ENCODE measurements at places on chromosomes 3 and 15.

DNA sequence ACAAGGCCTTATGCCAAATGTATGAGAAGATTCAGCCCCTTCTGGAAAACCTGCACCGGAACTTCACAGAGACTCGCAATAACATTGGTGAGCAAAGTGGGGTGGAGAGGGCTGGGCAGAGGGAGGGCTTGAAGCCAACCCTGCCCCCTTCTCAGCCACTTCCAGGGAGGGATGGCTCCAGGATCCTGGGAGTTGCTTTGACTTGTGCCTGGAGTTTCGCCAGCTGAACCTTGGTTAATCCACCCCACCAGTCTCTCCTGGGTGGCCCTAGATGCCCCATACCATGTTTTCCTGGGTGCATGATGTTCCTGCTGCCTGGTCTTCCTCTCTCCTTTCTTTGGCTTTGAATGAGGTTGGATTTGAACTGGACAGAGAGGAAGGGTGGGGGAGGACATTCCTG, 10.8 kb downstream of the TBC1D21 start:
- no peak for DNase-seq

DNA sequence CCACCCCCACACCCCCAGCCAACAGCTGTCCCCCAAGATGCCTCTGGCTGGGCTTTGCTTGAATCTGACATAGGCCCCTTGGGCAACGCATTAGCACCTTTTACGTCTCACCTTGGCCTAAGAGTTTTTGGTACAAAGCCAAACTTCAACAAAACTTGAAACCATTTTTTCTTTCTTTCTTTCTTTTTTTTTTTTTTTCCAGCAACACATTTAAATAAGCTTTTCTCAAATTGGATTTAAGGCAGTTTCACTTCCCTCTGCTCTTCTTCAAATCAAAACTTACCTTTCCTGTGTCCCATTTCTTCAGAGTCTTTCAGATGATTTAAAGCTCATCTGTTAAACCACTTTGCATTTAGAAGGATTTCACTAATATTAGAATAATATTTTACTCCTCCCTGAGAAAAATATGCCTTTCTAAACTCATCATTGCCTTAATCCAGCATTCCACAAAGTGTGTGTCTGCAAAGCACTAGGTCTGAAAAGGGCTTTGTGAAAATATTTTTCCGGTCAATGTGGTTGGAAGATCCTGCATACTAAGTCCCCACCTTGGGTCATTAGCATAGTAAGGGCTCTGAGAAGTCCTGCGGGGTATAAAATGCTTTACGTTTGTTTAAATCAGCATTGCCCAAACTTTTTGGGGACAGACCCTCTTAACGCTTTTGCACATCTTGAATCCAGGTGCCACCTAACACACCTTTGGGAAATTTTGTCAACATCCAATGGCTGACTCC, 217.0 kb downstream of the TLE3 start:
- no peak for DNase-seq

GRCh38 chr3:50390508-50391224, 31.3 kb upstream of the TMEM115 start:
- no peak for DNase-seq

- no peak for DNase-seq
Measured at GRCh38 chr3:189813647-189814240, 182.6 kb downstream of the TP63 start.

DNA sequence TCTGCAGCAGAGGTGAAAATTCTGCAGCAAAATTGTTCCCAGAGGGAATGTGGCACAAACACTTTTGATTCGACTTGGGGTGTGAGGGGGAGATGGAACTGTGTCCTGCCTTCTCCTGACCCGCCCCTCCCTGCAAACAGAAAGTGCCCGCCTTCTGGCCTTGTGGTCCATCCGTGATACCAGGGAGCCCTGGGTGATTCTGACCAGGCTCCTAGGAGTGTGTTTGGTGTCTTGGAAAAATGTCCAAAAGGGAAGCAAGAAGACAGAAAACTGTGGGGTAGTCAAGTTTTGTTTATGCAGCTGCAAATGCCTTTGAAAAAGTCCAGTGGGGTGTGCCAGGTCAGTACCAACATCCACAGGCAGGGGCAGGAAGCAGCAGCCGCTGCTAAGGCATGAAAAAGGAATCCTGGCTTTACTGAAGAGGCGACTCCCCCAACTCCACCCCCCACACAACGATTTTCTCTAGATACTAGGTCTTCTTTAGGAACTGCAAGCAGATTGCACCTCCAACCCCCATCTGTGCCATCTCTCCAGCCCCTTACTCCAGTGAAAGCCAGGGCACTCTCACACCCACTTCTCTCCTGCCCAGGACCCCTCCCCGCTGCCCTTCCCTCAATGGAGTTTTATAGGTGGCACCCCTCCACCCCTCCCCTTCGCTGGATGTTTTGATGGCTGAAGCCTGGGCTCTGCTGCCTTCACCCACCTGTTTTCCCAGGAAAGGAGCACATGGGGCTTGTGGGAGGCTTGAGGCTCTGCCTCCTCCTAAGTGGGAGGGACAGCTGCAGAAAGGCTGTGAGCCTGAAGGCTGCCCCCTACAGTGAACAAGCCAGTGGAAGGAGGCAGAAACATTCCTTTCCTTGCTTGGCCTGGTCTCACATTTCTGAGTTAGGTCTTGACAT, 82.4 kb upstream of the HERC1 start:
- no peak for DNase-seq

DNA sequence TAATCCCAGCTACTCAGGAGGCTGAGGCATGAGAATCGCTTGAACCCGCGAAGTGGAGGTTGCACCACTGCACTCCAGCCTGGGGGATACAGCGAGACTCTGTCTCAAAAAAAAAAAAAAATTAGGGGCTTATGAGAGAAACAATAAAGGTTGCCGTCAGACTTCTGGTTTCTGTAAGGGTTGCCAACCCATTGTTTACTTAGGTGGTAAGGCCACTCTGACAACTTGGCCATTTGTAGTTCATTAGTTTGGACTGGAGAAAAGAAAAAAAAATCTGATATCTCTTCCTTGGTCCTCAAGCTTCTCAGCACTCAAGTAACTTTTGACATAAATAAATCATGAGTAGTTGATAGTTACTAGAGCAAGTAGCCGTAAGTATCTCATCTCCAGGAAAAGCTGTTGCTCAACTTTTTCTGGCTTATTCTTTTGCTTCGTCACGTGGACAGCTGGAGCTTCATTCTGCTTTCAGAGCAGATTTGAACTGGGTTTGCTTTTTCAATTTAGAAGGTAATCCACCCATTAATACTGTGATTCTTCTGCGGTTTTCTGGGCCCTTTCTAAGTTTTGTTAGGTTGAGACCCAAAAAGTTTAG, 9.4 kb downstream of the SNX1 start:
- DNase-seq: no peak

DNA sequence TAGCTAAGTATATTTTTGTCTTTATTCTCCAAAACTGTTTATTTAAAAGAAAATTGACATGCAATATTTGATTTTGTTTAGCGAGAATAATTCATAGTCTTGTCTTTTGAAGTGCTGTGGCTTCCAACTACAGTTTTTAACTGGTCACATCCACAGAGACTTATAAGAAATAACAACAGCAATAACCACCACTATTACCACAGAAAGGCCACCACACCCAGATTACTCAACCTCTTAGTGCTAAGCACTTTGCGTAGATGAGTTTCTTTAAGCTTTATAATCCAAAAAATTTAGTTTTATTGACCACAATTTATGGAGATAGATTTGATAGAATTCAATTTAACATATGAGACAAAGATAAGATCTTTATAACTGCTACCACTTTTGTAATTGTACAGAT, 468.4 kb upstream of the UBE2E2 start:
- no peak for DNase-seq

- DNase-seq: no peak
Measured at GRCh38 chr3:49630784-49631183, 43.4 kb upstream of the APEH start.

DNA sequence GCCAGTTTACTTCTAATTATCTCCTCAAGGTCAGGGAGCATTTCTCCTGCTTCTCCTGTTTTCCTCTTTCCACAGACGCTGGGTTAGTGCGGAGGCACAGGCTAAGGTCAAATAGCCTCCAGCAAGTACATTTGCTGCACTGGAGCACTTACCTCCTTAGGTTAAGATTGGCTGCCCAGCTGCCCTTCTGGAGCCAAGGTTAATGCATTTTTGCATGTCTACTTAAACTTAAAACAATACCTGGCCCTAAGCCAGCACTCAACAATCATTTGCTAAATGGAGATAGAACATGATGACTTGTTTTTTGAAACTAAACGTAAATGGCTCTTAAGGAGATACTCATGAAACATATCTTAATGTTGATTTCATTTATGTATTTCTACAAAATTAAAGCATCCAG, 83.5 kb downstream of the SSR3 start:
- no peak for DNase-seq

DNA sequence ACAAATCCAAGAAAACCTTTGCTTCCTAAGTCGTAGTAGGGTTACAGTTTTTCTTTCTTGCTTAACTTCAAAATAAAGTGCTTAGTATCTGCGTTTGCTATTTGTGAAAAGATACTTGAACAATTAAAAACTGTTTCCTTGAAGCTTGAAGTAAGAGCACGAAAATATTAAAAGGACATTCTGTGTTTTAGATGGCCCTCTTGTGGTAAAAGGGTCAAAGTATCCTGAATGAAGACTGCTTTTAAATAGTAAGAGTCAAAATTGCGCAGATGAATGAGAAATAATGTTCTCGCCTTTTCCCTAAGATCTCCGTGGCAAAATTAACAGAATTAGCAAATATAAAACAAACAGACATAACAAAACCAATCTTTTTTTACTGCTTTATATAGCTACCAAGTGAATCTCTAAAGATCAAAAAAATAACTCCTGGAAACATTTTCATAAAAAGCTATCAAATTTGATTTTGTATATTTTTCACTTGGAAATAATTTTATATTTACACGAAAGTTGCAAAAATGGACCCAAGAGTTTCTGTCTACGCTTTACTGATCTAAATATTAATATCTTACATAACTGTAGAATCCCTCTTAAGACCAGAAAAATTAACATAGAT, 175.4 kb downstream of the MBNL1 start:
- DNase-seq: no peak

DNA sequence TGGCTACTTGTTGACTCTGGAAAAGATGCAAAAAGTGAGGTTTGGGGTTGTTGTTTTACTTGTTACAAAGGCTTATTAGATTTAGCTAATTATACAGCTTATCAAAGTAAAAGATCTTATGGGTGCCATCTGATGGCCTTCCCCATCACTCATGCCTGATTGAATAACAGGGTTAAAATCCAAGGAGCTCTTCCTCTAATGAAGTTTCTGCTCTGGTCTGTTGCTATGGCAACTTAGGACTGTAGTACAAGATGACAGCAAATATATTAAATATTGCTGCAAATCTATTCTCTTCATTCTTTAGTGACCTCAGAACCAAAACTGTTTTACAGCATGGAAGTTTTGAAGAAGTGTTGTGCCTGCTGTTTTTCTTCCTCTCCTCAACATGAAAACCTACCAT, 45.6 kb upstream of the SRGAP3 start:
- no peak for DNase-seq

DNA sequence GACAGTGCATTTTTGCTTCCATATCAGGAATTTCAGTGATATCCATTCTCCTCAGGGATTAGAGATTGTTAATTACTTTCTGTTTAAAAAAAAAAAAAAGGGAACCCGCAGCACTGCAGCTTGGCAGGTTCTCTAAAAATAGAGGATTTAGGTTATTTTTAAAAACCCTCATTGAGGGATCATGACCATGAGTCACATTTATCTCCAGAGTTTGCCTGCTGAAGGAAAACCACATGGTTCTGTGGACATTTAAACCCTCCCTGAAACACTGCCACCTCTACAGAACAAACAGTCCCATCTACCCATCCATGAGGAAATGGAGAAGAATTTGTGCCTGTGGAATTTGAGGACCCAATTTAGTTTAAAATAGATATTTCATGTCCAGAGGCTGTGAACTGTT, 66.2 kb upstream of the UBE2E1 start:
- DNase-seq: no peak

- no peak for DNase-seq
Measured at GRCh38 chr3:190485830-190486532, 27.9 kb upstream of the IL1RAP start.

DNA sequence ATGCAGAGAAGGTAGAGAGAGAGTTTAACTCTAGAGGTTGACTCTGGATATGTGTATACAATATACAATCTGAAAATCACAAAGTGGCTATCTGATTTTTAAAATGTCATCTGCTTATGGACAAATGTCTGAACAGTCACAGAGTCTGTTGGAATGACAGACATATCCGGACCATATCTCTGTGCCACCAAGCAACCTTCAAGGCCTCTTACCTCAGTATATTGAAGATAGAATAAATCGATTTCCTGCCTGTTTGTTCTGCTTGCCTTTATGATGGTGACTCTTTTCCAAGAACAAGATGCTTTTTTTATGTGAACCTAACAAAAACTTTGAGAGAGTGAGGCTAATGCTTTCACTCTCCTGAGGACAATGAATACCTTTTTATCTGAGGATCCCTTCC, 151.1 kb downstream of the RBPMS2 start:
- DNase-seq: no peak

DNA sequence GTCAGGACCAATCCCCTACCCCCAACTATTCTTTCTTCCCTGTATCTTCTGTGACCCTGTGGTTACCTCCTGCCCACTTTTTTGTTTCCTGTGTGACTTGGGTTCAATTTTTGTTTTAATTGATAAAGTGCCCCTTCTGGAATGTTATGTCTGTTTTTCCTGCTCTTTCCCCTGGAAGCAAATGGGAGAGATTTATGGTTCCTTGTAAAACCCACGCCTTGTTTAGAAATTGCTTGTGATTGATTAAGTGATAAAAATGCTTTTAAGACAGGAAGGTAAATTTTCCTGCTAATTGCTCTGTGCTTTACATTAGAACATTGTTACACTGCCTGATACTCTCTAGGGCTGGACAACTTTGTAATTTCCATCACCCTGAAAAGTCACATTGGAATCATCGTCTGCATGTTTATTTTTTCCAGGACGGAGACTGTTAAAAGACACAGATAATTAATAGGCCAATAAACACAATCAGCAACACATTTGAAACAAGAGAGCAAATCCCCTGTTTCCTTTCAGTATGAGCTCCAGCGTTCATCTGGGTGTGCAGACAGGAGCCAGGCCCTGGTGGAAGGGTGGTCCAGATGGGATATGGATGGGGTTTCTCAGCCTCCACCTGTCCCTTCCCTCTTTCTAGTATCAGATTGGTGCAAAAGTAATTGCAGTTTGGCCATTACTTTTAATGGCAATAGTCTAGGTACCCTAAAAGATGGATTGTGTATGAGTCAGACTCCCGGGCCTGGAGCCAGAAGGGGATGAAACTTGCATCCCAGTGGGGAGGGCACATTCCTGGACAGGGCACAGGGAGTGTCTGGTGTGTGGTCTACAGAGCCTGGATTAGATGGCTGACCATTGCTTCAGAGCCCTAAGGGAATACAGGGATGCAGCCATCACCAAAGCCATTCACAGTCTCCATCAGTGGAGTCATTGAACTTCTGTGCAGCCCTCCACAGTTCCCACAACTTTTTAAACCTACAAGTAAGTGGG, 58.1 kb upstream of the AGBL1 start:
- no peak for DNase-seq
